NCI-H1436 treated with DMSO at 0.1 percent for 48 hours (cell line): ENCODE measurements at places on chromosomes 4 and X.

- no peak for DNase-seq
These were observed 23.7 kb downstream of the YTHDC1 start for GRCh38 chr4:68326141-68326540.

- DNase-seq = no peak
These were observed 11.2 kb downstream of the KLHL8 start for GRCh38 chr4:87209182-87209581.

GRCh38 chr4:42453612-42454011 is 56.3 kb downstream of the SHISA3 start:
- DNase-seq = no peak

DNA sequence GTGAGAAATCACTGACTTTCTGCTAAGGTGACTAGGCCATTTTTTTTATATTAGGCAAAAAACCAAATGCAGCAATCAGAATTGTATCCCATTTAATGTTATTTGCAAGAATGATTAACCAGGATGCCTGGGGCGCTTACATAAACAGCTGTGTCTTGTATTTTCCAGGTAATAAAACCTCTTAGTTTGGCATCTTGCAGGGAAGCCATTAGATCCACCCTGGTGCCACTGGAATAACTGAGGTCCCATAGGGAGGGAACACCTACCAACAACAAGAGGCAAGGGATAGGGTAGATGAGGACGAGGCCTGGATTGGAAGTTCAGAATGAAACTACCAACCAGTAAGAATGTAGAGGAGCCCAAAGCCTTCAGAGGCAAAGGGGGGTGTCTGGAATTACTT is 288.3 kb downstream of the ARHGAP24 start:
- DNase-seq = no peak

DNA sequence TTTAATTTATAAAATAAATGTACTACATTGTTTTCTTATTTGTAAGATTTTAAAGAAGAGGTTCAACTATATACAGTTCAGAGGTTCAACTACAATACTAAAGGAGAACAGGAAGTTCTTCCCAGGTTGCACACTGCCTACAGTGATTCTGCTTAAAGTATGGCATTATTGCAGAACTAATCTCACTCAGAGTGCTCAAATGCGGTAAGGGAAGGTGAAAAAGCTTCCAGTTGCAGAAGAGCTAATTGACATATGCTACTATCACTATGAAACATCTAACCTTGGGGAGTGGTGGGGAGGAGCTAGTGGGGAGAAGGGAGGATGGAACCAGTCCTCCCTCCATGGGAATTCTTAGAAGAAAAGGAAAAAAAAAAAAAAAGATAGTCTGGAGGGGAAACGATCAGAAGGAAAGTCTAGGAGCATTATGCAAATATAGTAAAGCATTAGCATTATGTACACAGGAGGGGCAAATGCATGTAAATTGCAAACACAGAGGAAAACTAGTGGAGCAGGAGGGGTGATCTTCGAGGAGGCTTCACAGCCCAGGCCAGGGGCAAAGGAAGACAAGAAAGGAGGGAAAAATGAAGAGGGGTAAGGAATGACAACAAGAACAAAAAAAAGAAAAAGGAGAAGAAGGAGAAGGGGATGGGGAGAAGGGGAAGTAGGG is 32.0 kb upstream of the MMAA start:
- DNase-seq = no peak

GRCh38 chr4:134787315-134787714 is 585.7 kb upstream of the PABPC4L start:
- no peak for DNase-seq

DNA sequence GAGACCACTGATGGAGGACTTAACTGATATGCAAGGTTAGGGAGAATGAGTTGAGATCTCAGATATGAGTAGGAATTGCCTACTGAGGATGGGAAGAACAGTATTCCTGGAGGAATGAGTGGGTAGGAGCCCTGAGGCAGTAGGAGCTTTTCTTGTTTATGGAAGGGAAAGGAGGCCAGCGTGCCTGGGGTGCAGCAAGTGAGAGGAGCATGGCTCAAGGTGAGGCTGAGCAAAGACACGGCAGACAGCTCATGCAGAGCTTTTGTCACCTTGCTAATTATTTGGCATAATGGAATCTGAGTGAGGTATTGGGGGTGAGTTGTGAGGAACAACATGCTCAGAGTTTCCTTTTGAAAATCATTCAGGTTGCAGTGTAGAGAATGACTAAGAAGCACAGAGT is 65.3 kb upstream of the IBSP start:
- DNase-seq = no peak

- DNase-seq = no peak
These were observed 312.6 kb upstream of the FTHL17 start for GRCh38 chrX:31384471-31384870.

- DNase-seq = no peak
These were observed 65.8 kb downstream of the GPR101 start for GRCh38 chrX:136967966-136968365.

- DNase-seq = no peak
These were observed 126.1 kb downstream of the ARHGEF9 start for GRCh38 chrX:63658920-63659319.

DNA sequence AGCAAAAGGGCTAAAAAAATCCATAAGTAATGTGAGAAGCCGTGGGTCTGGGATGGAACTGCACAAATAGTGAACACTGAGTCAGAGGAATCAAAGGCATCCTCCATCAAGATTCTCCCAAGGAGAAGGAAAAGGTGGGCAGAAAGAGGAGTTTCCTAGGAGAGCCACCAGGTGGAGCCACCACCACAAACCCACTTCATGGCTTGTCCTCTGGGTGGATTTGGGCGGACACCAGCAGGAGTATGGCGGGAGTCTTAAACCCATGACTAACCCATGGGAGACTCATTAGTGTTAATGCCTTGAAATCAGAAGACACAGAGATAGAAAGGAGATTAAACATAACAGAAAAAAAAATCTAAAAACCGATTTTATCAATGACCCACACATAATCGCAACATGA is 147.7 kb downstream of the SH3KBP1 start:
- no peak for DNase-seq

GRCh38 chrX:97401154-97401553 is 517.4 kb downstream of the RPA4 start:
- no peak for DNase-seq

- DNase-seq = no peak
These were observed 2.7 kb upstream of the SRPK3 start for GRCh38 chrX:153778181-153778580.

GRCh38 chr4:127586922-127587571 is 45.7 kb upstream of the INTU start:
- no peak for DNase-seq

- no peak for DNase-seq
These were observed 217.4 kb downstream of the DCTD start for GRCh38 chr4:182699795-182700194.

DNA sequence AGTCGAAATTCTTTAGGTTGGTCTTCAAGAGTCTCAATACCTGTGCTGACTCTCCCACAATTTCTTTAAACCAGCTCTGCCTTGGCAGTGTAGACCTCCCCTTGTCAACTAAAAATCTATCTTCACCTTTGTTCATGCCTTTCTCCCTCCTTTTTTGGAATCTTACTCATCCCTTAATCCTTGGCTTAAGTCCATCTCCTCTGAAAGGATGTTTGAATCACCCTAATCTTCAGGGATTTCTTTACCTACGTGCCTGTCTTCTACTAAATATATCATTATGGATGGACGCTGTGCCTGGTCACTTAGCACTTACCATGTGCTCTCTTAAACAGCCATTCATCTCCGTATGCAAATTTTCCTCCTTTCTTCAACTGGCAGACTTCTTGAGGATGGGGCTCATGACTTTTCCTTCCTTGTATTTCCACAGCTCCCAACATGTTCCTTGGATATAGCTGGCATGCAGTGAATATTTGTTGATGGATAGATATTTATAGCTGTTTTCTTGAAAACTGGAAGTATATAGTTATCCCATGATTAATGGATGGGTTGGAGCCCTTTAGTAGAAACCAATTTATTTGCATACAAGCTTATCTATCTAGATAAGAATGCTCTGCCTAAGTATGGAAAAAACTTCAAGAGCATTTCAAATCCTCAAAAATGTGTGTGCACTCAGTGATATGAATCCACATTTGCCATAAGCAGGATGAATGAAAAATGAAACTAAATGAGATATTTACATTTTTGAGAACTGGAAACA is 166.6 kb downstream of the SPRY1 start:
- no peak for DNase-seq

GRCh38 chr4:162681212-162681611 is 485.5 kb downstream of the NAF1 start:
- DNase-seq = no peak

DNA sequence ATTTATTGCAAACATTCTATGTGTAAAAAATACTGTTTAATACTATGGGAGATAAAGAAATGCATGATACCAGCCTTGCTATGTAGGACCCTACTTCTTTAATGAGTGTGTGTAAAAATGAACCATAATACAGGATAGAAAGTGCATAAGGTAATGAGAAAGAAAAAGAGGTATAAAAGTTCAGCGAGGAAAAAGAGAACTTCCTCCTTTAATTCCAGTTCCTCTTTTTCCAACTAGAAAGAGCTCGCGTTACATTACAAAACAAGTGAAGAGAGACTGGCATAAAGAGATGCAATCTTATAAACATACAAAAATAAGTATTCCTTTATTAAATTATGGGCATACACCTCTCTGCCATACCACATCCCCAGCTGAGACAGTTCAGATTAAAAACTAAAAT is 77.4 kb downstream of the ANKRD17 start:
- DNase-seq = no peak

DNA sequence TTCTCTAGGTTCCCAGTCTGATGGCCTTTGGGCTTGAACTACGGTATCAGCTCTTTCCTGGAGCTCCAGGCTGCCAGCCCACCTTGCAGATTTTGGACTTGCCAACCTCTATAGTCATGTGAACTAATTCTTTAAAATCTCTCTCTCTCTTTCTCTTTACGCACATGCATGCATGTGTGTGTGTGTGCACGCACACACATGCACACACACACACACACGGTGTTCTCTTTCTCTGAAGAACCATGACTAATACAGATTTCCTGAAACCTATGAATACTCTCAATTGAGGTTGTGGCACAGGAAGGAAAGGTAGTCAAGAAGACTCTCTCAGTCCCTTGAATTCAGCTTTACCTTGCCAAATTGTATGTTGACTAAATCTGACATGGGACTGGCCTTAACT is 6.2 kb upstream of the ZCCHC13 start:
- DNase-seq = no peak

DNA sequence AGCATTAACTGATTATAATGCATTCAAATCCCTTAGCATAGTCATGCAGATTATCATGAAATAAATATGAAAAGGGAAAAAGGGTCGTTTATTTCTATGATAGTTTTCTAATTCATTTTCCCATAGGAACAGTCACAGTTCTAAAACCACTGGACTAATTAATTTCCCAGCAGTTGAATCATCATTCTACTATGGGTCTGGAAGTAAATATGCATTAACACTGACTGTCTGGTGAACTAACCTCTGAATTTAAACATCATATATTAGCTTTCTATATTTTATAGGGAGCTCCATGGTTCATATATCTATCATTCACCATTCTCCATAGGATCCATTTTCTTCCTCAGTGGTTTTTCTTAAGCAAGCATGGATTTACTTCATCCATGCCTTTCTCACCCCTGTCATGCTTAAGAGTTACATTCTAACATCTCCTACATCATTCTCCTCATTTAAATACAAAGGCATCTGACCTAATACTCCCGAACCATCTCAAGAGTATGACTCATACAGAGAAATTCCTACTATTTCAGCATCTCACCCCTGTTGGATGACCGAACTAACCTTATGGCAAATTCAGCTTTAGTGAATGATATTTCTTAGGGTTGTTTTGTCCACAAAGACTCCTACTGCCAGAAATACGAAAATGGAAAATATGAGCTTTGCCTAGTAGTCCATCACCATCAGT is 198.7 kb upstream of the ADAMTS3 start:
- DNase-seq = no peak
